ENCODE measurements at places on chromosomes 6 and 20.

DNA sequence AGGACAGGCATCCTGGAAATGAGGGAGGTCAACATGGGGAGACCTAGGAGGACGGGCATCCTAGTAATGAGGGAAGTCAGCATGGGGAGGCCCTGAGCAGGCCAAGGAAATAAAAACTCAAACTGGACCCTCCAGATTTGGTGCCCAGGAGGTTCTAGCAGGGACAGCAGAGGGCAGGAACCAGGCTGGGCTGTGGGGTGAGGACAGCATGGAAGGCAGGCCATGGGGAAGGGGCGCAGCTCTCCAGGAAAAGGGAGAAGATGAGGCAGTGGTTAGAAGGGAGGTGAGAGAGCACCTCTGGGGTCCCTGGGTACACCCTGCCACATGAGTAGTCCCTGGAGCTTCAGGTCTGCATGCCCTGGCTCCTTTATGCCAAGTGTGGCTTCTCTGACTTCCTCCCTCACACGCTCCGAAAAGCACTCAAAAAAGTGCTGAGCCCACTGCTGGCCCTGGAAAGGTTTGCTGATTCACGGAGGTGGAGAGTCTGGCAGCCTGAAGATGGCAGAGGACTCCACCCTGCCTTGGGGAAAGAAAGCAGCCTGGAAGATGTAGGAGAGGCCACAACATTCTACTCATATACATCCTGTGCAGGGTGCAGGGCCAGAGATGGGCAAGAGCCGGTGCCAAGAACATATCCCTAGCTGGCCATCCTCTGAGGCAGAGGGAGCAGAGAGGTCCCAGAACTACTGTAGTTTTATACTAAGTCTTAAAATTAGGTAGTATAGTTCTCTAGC is 154.9 kb downstream of the MRPL14 start:
- DNase-seq = no peak

GRCh38 chr20:21388566-21388965 is 8.8 kb downstream of the NKX2-4 start:
- no peak for DNase-seq

DNA sequence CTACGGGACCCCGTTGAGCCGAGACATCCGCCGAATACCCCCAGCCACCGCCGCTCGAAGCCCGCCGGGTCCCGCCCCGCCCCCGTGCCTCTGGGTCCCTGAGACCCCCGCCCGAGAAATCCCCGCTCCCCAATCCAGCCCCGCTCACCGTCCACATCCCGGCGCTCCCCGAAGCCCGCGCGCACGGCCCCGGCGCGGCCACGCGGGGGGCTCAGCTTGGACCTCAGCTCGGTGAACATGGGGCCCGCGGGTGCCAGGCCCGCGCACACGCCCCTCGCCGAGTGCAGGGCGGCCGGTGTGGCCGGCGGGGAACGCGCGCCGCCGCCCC is 249 bp downstream of the SAMD10 start:
- no peak for DNase-seq

- DNase-seq = no peak
Observed at GRCh38 chr6:149218471-149218870, 99.0 kb upstream of the TAB2 start.

GRCh38 chr20:1803061-1803931 is 91.9 kb upstream of the SIRPA start:
- DNase-seq = no peak

GRCh38 chr6:32761548-32761947 is 1.8 kb downstream of the HLA-DQB2 start:
- no peak for DNase-seq

GRCh38 chr20:41735949-41736348 is 117.8 kb upstream of the CHD6 start:
- DNase-seq = no peak

- DNase-seq = no peak
Observed at GRCh38 chr6:168161371-168161750, 82.3 kb upstream of the FRMD1 start.

DNA sequence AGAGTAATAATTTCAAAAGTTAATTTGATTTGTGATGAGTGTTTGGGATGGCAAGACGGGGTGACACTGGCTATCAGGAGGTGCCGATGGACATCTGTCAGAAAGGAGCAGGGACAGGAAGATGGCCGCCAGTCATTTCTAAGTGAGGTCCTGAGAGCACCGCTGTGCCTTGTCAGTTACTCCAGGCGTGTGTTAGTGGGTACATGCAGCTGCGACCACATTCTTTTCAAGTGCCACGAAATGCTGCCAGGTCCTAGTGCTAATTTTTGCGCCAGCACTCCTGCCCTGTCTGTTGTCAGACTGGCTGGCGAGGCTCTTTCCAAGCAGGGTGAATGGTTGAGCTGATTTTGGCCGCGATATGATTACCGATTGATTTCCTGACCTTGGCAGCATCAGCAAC is 64.6 kb upstream of the INSM1 start:
- DNase-seq = no peak

GRCh38 chr6:27312146-27312949 is at the start of gene POM121L2:
POM121L2 (minus strand) TSS chr6:27312273; CDS start chr6:27312170, 103 bp downstream.
- DNase-seq = peak; percentile 65

DNA sequence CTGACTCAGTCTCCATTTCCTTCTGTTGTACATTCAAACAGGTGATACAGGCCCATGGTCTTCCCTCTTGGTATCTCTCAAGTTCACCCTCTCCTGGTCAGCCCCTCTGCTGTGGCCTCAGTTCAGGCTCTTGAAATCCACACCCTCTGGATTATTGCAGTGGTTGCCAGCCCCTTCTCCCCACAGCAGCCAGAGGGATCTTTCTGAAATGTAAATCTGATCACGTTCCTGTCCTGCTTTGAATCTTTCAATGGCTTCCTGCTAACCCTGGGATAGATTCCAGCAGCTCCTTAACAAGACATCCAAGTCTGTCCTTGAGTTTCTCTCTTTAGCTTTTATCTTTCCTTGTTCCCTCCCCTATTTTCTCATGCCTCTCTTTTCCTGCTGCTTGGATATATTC is 22.2 kb downstream of the CHMP4B start:
- DNase-seq = no peak

- no peak for DNase-seq
Observed at GRCh38 chr20:57415771-57416170, 24.6 kb downstream of the RBM38 start.

- no peak for DNase-seq
Observed at GRCh38 chr20:32139947-32140346, 30.4 kb downstream of the TM9SF4 start.

- no peak for DNase-seq
Observed at GRCh38 chr20:50372770-50373088, 137.5 kb upstream of the PTPN1 start.

DNA sequence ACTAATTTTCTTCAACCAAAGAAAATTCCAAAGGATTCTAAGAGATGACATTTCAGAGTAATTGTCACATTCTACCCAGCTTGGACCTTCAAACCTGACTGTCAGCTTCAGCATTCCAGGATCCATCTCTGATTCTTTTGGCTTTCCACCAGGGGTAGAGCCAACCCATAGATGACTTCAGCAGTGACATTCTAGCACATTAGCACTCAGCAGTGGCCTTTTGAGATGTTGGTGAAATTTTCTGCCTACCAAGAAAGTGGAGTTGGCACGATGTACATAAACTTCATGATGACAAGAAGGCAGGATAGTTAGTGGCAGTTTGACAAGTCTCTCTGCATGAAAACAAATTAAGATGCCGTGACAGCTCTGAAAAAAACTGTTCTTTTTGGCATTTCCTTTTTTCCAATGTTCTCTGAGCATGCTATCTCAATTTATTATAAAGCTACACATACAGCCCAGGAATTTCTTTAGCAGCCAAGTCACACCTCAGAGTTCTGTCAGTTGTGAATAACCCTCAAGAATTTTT is 466.5 kb upstream of the RNF217 start:
- DNase-seq = no peak

DNA sequence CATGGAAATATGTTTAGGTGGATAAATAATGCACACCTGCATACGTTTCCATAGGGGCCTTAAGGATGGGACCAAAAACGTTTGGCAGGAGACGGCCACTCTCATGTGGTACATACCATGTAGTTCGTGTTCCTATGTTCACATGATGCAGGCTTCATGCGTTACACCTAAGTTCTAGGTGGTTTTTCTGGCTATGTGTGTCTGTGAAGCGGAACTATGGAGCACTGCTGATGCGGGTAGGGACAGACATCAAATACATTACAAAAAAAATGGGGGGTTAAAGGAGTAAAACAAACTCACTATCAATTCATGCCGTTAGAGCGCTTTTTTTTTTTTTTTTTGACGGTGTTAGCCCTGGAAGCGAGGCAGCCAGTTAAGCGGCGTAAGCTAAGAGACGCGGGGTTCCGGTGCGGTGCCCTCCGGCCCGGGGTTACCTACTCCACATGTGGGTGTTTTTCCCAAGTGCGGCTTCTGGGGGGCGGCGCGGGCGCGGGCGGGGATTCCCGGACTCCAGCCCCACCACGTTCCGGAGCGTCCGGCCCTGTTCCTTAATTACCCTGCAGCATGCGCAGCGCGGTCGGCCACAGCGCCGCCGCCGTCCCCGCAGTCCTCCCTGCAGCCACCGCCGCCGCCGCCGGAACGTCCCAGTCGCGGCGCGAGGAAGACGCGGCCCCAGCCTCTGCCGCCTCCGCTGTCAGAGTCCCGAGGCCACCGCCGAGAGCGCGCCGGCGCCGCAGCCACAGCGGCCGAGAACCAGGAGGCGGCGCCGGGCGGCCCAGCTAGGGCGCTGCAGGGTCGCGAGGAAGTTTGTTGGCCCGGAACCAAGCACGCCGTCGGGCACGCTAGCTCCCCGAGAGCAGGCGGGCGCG is 648 bp downstream of the COL19A1 start:
- peak; percentile 79 for DNase-seq

DNA sequence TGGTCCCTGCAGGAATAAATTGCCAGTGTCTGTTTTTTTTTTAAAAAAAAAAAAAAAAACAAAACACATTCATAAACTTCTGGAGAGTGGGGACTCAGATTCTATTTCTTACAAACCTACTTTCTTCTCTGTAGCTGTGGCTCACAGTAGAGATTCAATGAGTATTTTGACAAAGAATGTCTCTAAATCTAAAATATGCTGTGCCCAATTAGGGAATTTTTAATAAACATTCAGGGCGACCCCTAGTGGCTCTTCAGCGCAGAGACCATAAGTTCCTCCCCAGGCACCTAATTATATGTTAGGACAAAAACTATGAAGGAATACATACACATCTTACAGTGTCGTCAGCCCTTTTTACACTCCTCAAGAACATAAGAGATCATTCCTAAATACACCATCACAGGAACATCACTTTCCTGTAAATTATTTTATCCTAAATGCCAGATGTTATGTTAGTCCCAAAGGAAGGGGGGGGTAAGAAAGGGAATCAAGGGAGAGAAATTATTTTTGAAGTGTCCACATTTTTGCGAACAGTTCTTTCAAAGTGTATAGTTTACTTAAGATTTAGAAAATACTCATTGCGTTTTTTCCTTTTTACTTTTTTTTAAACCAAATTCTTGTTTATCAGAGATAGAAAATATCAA is 21.8 kb upstream of the NAA20 start:
- DNase-seq = peak; percentile 57

- no peak for DNase-seq
Observed at GRCh38 chr6:156425359-156426020, 351.7 kb upstream of the ARID1B start.

DNA sequence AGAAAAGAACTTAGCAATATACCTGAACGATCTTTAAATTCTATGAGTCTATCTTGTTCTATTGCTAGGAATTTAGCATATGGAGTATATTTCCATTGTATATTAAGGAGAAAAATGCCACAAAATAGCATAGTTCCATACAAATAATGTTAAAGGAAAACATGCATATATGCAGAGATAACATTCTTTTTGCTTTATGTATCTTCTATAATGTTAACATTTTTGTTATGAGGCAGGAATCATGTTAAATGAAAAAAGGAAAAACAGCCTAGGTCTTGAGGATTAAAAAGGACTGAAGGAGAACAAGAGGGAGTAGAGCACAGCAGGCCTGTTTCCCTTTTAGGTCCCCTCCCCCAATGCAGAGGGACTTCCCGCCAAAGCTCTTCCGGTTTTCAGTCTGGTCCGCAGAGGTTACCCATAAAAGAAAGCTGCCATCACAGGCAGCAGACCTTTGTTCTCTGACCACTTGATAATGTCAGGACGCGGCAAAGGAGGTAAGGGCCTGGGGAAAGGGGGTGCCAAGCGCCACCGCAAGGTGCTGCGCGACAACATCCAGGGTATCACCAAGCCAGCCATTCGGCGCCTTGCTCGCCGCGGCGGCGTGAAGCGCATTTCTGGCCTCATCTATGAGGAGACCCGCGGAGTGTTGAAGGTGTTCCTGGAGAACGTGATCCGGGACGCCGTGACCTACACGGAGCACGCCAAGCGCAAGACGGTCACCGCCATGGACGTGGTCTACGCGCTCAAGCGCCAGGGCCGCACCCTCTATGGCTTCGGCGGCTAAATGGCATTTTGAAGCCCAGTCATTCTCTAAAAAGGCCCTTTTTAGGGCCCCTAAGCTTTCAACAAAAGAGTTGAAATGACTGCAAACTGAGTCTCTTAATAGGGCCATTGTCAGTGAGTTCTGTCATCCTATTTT is 108.4 kb upstream of the PRSS16 start:
- peak; percentile 95 for DNase-seq

DNA sequence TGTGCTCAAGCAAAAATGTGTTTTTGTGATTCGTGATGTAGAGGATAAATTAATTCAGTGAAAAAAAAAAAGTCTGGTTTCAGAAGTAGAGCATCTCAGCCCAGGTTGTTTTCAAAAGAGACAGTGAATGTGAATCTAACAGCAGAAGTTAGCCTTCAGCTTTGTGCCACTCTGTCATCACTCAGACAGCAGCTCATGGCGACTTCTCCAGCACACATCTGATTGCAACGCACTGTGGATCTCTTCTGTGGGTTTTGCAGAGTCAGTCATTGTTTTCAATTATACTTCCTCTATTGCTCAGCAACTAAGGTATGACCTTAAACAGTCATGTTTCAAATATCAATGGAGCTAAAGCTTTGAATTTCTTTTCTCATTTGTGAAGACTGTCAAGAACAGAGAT is 335.5 kb upstream of the POU3F2 start:
- DNase-seq = no peak

GRCh38 chr20:48544402-48545339 is 283.1 kb downstream of the PREX1 start:
- no peak for DNase-seq

DNA sequence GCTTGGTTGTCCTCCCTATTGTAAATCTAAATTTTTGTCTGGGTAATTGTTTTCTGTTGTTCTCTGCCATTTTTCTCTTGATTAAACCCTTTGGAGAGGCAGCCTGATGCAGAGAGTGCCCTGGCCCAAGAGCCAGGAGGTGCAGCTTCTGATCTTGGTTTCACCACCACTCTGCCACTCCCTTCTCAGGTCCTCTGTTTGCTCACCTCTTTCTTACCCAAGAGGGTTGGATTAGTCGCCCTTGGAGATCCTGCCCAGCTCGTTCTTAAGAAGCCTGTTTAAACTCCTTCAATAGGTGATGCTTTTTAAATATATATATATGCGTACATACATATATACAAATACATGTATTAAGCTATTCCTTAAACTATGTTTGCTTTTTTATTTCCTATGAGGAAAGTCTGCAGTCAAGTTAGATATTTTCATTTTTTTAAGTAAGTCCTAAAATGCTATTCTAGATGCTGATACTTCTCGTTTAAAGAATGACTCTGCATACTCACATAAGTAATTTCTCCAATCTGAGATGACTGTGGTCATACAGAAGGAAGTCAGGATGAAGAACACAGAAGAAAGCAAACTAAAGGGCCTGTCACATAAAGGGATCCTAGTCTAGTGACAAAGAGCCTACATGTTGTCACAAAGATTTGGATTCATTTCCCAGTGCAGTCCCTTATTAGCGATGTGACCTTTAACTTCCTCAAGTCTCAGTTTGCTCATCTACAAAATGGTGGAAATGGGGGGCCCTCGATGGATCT is 19.9 kb downstream of the TPD52L1 start:
- DNase-seq = no peak

Measured in OCI-LY7 (cell line).